ENCODE measurements at places on chromosomes 2 and 18. TPM values are rescaled to one million over a fixed set of nuclear protein-coding genes. Genes with fewer than 3 reads are reported as not detected.

Gene CABYR
- 6.9 TPM for polyA plus RNA-seq

Gene GCG
- not detected for polyA plus RNA-seq

Gene TEKT4
- not detected for polyA plus RNA-seq

Gene PLEKHB2
- 75.5 TPM for polyA plus RNA-seq

Gene WNT10A
- polyA plus RNA-seq, result 6.6 TPM

Gene PPM1B
- 14.6 TPM for polyA plus RNA-seq

Gene TMEM178A
- 0.07 TPM for polyA plus RNA-seq

Gene TRIM43
- polyA plus RNA-seq, result not detected

Gene QPCT
- 26.2 TPM for polyA plus RNA-seq
